ENCODE measurements at places on chromosomes 5 and 9.

DNA sequence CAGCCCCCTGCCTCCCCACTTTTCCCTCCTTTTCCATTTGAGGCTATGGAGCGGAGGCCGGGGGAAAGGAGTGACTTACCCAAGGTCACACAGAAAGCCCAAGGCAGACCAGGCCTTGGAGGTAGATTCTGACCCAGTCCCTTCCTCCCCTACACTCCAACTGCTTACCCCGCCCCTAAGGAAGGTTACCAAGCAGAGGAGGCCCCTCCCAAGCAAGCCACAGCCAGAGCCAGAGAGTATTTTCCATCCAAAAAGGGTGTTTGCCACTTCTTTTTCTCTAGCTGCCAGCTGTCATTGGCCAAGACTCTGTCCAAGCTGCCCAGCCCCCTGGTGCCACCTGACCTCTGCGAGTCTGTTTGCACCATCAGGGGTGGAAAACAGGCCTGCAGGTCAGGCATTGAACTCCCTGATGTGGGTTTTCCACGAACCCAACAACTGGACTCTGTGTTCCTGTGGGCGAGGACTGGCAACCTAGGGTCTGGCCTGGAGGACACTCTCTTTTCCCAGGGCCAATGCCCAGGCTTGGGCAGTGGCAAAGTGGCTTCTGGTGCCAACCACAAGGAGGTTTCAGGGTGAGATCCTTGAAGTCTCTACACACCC lies 6.3 kb upstream of the ASS1 start:
- no peak for DNase-seq

DNA sequence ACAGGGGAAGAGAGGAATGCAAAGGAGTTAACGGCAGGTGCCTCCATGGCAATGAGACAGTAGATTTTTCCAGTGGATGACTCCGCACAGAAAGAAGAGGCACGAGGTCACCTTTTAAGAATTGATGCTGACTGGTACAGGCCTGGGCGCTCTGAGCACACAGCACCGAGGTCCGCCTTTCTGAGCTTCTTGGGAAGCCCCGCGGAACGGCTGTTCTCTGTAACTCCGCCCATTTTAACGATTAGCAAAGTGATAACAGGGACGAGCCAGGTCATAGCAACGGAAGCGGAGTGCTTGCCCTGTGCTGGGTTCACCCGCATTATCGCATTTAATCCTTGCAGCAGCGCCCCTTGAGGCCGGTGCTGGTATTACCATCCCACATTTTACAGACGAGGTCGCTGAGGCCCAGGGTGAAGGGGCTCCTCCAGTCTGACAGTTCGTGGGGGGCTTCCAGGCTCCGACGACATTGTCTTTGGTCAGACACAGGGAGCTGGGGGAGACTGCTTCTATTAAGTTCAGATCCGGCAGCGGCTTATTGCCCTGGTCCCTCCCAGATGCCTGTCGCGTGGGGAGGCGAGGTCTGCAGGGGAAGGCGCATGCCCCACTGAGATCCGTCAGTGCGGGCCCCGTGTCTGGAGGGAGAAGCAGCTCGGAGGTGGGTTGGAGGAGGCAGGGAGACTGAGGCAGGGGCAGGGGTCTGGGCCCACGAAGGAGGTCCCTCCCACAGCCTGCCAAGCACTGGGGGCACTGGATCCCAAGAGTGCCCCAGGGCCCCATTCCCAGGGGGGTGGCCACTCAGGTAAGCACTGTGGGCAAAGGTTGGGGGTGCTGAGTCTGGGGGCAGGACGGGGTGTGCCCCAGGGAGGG lies 22.3 kb upstream of the HMCN2 start:
- peak; percentile 88 for DNase-seq

DNA sequence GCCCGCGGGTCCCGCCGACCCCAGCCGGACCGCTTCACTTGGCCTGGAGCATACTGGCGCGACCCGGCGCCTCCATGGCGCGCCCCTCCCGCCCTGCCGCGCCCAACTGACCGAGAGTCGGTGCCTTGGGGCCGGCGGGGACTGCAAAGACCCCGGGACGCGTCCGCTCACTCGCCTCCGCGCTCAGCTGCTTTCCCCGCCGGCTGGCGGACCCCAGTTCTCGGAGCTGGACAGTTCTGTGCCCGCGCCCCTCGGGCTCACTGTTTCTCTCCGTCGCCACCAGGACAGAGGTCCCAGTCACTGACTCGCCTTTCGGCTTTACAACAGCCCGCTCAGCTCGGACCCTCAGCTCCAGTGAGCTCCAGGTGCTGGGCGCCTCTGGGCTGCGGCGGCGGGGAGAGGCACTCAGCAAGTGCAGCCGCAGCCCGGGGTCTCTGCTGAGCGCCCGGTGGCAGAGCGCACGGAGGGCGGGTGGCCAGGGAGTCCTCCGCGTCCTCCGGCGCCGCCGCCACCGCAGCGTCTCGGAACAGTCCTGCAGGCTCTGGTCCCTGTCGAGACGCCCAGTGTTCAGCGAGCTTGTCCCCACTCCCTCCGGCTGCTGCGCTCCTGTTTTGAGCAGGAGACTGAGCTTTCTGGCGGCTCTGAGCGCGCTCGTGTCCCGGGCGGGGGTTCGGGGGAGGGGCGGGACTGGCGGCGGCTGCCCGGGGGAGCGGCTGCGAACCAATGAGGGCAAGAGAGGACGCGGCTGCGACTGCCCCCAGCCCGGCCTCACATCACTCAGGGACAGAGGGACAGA lies at the start of gene SMIM32:
Gene SMIM32 (minus strand): TSS at position 637 of the 796 bp plus-strand sequence. CDS start 638 bp downstream, outside the sequence.
- no peak for DNase-seq

- no peak for DNase-seq
Measured at GRCh38 chr5:55232271-55232984, 980 bp downstream of the CCNO start.

- no peak for DNase-seq
Measured at GRCh38 chr5:126100767-126101166, 322.4 kb upstream of the GRAMD2B start.

DNA sequence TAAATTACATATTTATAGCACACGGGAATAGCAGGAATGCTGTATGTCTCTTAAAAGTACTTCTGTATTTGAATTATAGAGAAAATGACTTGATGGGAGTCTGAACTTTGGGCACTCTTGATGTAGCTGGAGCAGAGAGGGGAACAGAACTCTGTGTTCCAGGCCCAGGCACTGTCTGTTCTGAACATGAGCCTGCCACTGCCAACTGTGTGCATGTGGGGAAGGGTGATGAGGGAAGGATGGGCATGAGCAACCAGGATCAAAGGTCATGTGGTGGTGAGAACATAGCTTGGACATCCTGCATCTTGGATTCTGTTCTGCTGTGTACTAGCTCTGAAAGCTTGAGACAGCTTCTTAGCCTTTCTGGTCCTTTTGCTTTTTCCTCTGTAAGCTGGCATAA lies 16.4 kb upstream of the ZBED3 start:
- no peak for DNase-seq

GRCh38 chr5:78377056-78377717 lies 16.8 kb downstream of the SCAMP1 start:
- no peak for DNase-seq

DNA sequence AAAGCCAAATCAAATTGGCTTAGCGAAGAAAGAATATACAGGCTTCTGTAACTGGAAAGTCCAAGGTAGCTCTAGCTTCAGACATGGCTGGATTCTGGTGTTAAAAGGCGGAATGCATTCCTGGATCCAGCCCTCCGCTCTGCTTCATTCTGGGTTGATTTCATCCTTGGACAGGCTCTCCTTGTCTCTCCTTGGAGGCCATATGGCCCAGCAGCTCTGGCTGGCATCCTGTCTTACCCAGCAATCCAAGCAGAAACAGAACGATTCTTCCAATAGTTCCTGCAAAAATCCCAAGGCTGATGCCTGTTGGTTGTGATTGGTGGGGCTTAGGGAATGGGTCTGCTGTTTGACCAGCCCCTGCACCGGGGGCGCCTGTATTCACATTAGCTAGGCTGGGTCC lies 37.0 kb upstream of the SAP30L start:
- DNase-seq = no peak

GRCh38 chr9:129309041-129309430 lies 131.0 kb upstream of the IER5L start:
- no peak for DNase-seq

DNA sequence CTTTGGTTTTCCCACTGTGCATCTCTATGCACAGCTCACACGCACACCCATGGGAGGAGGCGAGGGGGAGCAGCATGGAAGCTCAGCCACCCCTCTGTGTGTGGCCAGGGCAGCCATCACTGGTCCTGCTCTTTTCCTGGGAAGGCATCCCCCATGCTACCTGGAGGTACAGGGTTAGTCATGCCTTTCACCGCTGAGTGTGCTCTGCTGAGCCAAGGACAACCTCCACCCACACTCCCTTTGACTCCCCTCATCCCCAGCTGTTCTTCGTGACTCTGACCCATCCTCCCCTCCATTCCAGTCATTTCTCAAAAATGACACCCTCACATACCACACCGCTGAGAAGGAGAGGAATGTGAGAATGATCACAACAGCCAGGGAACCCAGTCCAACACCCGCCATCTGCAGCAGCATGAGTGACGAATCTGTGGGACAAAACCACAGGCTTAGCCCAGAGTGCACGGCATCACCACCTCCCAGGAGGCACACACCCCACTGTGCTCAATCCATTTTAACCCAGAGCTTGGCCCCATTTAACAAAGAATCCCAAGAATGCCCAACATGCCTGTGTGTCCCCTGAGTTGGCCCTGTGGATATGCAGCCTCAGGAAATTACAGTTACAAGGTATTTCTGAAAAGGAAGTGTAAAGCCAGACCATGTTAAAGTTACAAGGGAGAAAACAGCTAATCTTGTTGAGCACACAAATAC lies 133.4 kb downstream of the SUSD1 start:
- DNase-seq = peak; percentile 24

DNA sequence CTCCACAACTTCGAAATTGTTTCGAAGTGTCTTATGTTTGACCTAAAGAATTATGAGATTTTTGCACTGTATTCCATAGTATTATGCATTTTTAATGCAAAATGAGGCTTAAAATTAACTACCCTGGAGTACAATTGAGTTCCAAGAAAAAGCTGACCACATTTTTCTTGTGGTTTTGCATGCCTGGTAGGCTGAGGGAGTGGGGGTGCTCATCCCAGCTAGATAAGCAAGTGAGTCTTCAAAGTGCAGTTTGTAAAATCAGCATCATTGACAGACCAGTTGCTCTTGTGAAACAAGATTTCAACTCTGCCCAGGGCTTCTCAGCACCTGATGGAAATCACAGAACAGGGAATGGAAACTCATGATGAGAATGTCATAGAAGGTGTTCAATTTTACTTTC lies 17.0 kb upstream of the NDUFS4 start:
- no peak for DNase-seq

DNA sequence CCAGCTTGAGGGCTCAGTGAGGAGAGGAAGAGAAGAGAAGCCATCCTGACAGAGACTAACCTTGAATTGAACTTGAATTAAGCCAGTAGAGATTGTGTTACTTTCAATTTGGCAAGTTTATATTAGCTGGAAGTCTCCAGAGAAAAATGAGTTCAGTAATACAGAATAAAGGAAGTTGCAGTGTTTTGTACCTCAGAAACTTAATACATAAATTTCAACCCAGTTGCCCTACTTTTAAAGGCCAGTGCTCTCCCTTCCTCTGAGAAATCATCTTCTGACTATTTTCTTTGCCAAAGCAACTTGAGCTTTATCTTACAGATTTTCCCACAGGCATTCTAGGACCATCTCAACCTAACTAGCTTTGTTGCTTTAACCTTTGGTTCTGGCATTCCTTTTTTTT lies 231.0 kb upstream of the GAS1 start:
- DNase-seq = no peak

DNA sequence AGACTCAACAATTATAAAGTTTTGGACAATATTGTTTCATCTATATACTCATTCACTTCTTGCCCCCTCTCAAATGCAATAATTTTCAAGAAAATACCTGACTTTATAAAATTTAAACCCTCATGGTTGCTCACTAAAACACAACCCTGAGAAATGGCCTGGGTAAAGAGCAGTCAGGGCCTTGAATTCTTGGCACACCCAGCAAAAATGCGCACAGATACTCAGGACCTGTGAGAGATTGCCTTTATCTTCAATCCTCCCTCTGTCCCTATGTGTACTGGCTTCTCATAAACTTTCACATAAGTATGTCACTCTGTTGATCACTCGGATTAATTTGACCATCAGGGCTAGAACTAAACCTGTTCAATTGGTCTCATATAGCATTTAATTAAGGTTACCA lies 12.8 kb upstream of the ACO1 start:
- DNase-seq = no peak

- no peak for DNase-seq
Measured at GRCh38 chr9:77997611-77998284, 33.9 kb downstream of the GNAQ start.

DNA sequence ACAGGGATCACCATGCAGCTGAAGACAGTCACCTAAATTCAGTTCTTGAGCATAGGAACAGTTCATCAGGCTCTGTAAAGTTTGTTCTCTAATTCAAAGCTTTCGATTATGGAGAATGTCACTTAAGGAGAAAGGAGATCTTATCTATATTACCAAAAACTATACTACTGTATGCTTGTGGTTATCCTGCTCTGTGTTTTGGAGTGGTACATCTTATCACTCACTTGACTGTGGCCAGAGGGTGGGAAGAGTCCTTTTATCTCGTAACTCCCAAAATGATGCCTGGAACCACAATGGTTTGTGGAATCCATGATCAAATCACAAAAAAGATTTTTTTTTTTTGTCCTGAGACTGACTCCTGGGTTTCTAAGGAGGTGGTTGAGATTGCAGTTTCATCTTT lies 230.7 kb downstream of the COMMD10 start:
- no peak for DNase-seq

DNA sequence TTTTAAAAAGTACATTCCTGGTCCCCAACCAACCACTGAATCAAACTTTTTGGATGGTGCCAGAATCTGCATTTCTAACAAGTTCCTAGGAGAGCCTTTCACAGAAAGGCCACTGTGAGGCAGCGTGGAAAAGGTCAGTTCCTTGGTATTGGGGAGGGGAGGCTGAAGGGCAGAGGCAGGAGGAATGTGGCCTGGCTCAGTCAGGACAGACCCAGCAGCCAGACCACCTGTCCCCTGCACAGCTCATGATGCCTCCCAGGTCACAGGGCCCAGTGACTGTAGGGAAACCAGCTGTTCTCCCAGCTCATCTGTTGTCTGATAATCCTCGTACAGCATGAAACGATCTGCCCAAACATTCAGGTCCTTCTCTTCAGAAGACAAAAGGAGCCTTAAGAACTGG lies 132.9 kb downstream of the LHFPL2 start:
- DNase-seq = no peak

GRCh38 chr5:20286512-20286911 lies 298.5 kb upstream of the CDH18 start:
- DNase-seq = no peak

- no peak for DNase-seq
Measured at GRCh38 chr9:16726718-16727451, 143.6 kb downstream of the BNC2 start.

DNA sequence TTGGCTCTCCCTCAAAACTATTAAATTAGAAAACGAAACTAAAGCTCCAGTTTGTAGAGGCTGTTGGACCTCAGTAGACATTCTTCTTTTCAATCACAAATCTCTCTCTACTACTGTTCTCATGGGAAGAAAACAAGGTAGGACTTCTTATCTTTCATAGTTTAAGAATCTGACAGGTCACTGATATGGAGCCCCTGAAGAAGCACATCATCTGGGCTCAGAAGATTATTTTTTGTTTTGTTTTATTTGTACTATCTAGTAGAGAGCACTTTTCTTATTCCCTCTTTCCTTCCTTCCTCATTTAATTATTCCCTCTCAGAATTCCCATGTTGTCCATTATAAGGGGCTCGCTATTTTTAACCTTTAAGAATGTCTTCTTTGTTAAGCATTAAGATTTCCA lies 26.3 kb downstream of the STARD4 start:
- no peak for DNase-seq
